ENCODE measurements at places on chromosomes 2 and 18.
A peak's percentile ranks its signal among the peaks of the same experiment; 100 is the strongest.

DNA sequence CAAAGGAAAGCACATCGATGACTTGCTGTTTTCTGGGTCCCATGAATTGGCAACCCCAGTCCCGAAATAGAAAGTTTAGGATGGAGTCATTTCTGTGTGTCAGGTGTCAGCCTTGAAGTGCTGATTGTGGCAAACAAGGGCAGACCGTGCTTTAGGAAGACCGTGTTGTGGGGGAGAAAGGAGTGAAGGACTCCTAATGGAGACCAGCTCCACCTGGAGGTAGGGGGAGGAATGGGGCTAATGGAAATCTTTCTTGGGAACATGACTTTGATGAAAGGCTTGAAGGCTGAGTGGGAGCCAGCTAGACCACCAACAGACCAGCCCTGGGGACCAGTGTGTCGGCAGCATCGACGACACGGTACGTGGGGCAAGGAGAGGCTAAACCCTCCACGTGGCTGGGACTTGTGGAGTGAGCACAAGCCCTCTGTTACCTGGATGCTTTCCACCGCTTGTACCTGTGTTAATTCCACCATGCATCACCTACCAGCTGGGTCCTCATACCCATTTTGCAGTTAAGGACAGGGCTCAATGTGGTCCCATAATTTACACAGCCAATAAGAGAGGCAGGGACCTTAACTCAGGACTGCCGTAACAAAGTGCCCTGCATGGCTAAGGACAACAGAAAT lies 104.2 kb downstream of the SH3BP4 start:
- peak; percentile 31 for DNase-seq

- DNase-seq, result no peak
Measured at GRCh38 chr2:167855211-167855610, 392.2 kb downstream of the STK39 start.

DNA sequence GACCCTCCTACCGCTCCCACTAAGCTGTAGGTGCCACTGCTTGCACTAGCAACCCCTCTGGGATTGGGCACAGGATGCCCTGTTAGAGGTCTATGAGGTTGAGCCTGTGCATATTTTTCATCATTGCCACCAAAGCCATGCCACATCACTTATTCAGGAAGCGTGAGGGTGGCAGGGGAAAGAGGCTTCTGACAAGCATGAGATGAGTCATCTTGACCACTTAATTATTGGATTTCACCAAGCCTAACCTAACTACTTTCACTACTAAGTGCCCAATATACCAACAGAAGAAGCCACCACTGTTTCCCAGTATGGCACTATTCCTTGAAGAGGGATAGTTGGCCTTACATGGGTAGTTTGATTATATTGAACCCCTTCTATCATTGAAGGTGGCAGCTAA lies 181.3 kb upstream of the EPHA4 start:
- DNase-seq, result no peak

DNA sequence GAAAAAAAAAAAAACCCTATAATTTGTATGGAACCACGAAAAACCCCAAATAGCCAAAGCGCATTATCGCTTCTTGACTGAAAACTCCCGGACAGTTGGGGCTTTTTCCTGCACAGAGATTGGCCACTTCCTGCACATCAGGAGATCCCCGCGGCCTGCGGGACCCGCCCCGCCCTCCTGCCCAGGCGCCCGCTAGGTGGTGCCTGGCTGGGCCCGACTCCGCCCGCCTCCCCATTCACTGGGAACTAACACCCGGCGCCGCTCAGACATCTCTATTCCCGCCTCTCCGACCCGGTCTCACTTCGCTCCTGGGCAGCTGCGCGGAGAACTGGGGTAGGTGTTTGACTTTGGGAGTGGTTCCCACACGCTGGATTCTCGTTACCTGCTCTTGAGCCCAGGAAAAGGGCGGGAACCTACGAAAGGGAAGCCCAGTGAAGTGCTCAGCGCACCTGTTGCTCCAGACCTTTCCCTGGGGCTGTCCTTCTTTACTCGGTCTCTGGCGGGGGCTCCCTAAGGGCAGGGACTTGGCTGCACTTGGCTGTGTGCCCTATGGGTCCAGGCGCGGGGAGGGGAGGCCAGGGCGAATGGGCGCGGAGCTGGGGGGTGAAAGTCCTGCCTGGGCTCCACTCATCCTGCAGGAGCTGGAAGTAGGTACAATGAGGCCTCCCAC lies at the start of gene HMSD:
TSS of gene HMSD (plus strand) at position 234 of the 670 bp plus-strand sequence. CDS start 4,155 bp downstream, outside the sequence.
- DNase-seq, result peak; percentile 51

GRCh38 chr2:96528006-96528699 lies 8.4 kb upstream of the ARID5A start:
- DNase-seq, result no peak

DNA sequence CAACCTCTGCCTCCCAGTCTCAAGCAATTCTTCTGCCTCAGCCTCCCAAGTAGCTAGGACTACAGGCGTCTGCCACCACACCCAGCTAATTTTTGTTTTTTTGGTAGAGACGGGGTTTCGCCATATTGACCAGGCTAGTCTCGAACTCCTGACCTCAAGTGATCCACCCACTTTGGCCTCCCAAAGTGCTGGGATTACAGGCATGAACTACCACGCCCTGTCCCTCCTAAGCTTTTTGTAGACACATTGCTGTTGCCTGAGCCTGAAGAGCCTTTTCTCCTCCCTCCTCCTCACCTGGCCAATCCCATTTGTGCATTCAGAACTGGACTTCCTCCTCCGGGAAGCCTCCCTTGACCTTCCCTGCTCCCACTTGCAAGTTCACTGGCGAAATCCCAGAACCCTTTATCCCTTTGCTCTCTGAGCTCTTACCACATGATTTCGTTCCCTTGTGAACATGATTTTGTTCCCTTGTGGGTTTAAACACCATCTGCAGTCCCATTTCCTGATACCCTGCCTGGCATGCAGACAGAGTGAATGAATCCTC lies 2.6 kb downstream of the C2orf72 start:
- no peak for DNase-seq

DNA sequence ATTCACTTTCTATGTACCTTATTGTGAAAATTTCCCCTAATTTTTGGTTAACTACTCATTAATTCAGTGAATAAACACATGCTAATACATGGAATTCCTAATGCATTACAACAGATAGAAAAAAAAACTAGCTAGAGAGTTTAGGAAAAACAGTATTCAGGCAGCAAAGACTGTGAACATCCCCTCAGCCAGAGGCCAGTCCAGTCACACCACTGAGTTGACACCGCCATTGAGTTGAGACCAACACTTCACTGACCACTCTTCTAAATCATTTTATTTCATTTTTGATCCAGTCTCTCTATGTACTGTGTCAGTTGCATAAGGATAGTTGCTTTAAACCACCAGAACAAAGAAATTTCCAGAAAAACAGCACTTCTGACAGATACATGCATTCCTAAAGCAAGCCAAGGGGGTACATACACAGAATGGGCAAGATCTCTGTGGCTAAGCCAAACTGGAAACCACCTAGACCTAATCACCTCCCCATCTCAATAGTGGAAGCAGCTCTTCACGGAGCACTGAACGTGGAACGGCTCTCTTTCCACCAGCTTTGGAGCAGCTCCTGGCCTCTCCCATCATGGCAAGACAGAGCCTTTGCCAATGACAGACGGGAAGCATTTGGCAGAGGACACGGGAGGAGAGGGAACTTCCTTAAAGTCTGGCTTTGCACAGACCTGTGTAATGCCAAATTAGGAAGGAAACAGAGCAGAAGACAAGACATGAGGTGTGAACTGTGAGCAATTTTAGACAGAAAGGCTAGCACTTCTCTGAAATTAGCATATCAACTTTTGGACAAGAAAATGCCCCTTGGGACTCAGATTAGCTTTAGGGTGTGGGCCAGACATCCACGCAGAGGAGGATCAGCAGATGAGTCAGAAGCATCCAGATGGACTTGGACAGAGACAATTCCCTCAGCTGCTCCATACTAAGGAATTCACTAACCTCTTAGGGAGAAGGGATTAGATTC lies 36.4 kb downstream of the CACNB4 start:
- no peak for DNase-seq

- DNase-seq, result no peak
Measured at GRCh38 chr2:28187186-28187585, 205.5 kb upstream of the FOSL2 start.

DNA sequence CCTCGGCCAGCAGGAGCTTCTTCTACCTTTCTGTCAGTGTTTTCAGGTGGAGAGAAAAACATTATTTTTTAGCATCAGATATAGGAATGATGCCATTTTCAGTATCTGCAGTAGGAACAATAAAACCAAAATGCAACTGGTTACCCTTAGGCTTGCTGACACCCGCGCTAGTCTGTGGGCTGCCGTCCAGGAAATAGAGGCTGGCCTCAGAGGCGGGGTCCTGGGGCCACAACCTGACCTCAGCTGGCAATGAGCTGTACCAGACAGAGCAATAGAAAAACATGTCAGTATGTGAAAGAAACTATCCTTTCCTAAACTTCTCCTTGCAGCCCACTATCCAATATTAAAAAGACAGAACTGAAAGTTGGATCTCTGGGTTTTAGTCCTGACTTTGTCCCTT lies 4.6 kb upstream of the ST6GAL2 start:
- no peak for DNase-seq

- DNase-seq, result no peak
Measured at GRCh38 chr2:70766357-70767078, 1.5 kb downstream of the ADD2 start.

DNA sequence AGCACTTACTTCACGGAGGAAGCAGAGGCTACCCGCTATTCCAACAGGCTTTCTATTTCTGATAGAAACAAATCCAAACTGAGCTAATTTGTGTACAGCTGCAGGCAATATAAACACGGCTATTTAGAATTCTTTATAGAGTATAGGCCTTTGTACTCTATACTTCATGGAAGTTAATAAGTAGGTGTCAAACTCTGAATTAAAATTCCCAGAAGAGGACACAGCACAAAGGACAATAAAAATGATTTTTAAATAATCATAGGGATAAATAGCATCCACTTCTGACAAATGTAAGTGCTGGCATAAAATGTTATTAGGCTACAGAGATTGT lies 261.5 kb downstream of the AFF3 start:
- DNase-seq, result no peak

GRCh38 chr2:60439219-60439974 lies 114.1 kb downstream of the BCL11A start:
- DNase-seq, result no peak

All from NCI-H2107 (cell line).